B cell (primary cell): ENCODE measurements at places on chromosomes 2 and 18. TPM values are rescaled to one million over a fixed set of nuclear protein-coding genes. Genes with fewer than 3 reads are reported as not detected.

- no peak for DNase-seq
These were observed 11.5 kb downstream of the SPEG start for GRCh38 chr2:219446101-219446504.

GRCh38 chr2:11344342-11344955 lies at the start of gene ROCK2:
Gene ROCK2, minus strand, starts transcription at chr2:11344636. Its CDS starts 500 bp downstream, at chr2:11344136.
- DNase-seq = peak; percentile 83

DNA sequence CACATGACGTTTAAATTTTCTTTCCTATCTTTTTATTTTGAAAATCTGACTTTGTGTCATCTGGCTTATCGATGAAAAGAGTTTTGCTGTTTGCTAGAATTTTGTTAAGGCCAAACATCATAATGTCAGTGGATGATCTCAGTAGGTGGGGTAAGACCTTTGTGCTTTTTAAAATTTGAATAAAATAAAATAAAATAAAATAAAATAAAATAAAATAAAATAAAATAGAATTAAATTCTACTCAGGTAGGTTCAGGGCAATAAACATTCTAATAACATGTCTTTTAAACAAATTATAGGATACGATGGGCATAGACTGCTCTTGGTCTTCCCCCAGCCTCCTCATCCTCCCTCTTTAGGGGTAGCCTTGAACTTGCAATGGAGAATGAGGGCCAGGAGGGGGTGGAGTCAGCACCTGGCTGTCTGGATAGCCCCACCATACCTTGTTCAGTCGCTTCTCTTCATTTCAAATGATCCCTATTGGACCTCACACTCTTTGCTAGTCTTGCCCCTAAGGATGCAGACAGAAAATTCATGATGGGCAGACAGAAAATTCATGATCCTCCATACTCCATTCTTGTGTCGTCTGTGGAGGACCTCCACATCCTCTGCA lies 8.1 kb downstream of the LDLRAD4 start:
- no peak for DNase-seq

Gene C2orf80
- not detected in 2 replicates for polyA plus RNA-seq
